ENCODE measurements at places on chromosomes 13 and 19.

GRCh38 chr19:8355631-8356402 lies 8.1 kb upstream of the ANGPTL4 start:
- DNase-seq, result no peak

GRCh38 chr19:15396436-15396835 lies 16.8 kb upstream of the AKAP8 start:
- DNase-seq, result no peak

GRCh38 chr19:48654299-48655059 lies 8.5 kb upstream of the CA11 start:
- DNase-seq, result no peak

DNA sequence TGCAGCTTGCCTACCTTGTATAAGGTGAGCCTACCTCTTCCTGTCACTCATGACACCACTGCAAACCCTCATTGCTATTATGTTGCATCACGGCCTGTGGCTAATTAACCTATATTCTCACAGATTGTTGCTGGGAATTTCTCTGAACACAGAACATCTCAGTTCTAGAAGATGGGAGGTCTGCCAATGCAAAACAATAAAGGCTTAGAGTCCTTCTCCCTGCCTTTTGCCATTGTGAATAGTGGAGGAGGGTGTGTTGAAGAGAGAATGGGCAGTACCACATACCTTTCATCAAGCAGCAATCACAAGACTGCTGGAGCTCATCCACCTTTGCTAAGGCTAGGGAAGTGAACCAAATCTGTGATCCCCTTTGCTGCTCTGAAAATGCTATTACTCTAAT lies 34.4 kb downstream of the WDFY2 start:
- no peak for DNase-seq

GRCh38 chr19:48735031-48735615 lies 5.3 kb downstream of the RASIP1 start:
- no peak for DNase-seq

- peak; percentile 43 for DNase-seq
Measured at GRCh38 chr19:4524808-4525562, 6.7 kb upstream of the PLIN4 start.

GRCh38 chr13:74554569-74555275 lies 420.5 kb upstream of the KLF12 start:
- DNase-seq, result no peak

DNA sequence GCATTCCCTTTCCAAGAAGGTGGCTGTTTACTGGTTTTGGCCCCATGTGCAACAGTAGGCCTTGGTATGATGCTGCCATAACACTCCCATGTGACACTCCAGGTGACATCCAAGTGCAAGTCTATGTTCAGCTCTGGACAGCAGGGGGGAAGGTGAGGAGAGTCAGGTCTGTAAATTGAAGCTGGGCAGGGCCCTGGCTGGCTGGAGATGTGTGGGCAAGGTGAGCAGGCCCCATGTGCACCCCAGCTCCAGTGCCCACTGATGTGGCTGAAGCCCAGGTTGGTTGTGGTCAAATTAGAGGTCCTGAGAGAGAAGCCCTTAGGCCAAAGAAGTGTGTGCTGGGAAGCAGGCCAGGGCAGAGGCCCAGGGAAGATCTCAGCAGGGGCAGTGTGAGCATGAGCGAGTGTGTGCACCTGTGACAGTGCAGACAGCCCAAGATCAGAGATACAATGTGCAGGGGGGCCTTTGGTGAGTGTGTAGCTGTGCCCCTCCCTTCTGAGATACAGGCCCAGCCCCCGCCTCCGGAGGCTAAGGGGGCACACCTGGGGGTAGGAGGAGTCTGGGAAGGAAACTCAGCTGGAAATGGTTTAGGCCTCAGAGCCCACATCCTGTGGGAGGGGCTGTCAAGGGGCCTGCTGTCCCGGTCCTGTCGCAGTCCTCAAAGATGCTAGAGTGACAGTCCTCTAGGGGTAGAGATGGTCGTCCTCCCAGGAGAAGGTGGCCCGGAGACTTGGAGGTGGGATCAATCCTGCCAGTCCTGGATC lies 18.6 kb downstream of the DEDD2 start:
- peak; percentile 91 for DNase-seq

- no peak for DNase-seq
Measured at GRCh38 chr19:47253467-47253881, 2.9 kb upstream of the CCDC9 start.

DNA sequence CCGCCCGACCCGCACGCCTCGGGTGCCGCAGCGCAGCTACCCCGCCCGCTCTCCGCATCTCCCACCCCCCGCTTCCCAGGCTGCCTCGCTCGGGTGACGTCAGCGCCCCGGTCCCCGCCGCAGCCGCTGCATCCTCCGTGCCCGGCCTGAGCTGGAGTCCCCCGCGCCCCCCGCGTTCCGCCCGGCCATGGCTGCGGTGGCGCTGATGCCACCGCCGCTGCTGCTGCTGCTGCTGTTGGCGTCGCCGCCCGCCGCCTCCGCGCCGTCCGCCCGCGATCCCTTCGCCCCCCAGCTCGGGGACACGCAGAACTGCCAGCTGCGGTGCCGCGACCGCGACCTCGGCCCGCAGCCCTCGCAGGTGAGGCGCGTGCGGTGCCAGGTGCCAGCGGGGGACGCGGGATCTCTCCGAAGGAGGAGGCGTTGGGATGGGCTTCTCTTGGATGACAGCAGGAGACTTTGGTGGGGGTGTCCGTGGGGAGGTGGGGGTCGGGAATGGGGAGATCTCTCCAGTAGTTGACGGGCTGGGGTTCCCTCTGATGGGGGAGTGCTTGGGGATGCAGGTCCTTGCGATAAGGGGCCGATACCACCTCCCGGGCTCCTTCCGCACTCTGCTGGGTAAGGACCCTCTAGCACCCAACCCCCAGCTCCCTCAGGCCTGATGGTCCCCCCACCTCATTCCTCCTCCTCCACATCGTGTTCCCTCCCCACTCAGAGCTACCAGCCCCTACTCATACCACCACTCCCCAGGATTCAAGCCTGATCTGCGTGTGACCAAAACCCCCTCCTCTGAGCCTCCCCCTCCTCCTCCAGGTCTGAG lies at the start of gene TMEM59L:
Gene TMEM59L (plus strand): TSS at position 99 of the 817 bp plus-strand sequence. CDS start 89 bp downstream, at position 188.
- DNase-seq, result peak; percentile 47

DNA sequence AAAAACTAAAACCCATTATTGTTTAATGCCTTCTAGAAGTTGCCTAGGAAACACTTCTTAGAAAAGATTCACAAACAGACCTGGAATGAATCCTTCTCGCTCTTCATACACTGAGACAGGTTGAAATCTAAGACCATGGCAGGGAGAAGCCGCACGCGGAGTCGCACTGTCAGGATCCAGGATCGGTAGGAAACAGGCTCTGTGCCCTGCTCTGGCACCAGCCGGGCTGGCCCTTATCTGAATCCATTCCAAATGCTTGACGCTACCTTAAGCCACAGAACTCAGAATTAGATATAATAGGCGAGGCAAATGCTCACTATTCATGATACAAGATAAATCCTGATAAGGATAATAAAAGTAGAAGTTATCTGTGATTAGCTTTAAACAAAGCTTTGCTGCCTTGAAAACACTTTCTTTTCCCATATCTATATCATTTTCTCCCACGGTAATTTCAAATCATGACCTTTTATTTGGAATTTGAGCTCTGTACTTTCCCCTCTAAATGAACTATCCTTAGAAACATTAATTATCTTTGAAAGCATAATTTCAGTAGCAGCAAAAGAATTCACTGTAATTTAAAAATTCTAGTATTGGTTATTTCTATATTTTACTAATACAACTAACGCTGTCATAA lies 385.6 kb downstream of the IRS2 start:
- DNase-seq, result no peak

GRCh38 chr19:8357007-8357521 lies 6.9 kb upstream of the ANGPTL4 start:
- no peak for DNase-seq

- DNase-seq, result no peak
Measured at GRCh38 chr13:39897636-39898035, 242.2 kb downstream of the COG6 start.

DNA sequence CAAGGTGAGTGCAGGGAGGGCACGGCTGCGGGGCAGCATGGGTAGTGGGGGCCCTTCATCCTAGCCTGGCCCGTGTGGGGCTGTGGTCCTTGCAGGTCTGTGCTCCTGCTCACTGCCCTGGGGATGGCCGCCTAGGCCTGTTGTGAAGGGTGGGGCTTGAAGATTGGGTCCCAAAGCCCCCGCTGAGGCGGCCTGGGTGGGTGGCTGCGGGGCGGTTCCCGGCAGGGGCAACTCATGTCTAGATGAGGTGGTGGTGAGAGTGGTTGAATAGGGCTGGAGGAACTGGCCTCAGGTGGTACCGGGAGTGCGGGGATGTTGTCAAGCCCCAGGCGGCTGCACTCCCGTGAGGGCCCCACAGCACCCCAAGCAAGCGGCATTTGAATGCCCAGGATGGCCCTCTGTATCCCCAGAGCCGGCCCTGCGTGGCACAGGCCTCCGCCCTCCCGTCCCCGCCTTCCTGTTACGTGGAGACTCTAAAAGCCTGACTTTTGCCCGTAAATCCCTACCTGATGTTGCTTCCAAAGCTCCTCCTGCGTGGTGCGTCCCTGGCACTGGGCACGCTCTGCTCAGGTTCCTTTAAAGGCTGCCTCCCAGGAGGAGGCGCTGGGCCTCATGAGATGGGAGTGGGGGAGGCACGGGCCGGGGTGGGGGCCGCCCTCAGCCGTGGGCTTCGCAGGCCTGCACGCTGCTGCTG lies 15.0 kb downstream of the SPPL2B start:
- no peak for DNase-seq

- no peak for DNase-seq
Measured at GRCh38 chr13:50406831-50407230, 391.6 kb downstream of the KCNRG start.

GRCh38 chr19:44866664-44867063 lies 20.6 kb downstream of the NECTIN2 start:
- DNase-seq, result no peak

- peak; percentile 81 for DNase-seq
Measured at GRCh38 chr19:40806423-40807146, 7.6 kb downstream of the EGLN2 start.

DNA sequence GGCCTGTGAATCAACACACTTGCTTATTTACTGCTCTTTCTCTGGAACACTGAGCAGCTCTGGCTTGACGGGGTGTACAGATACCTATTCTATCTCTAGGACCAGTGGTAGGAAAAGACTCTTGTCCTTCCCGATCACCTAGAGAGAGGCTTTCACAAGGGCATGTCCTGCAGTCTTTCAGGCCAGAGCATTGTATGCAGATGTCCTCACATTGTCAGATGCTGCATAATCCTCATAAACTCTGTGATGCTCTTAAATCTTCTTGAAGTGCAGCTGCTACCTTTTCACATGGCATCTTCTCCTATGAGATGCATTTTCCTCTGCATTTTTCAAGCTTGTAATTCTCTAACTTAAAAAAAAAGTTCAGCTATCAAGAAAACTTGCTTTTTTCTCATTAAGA lies 369.4 kb downstream of the OLFM4 start:
- DNase-seq, result no peak

- DNase-seq, result no peak
Measured at GRCh38 chr19:14779151-14779550, 791 bp upstream of the ADGRE2 start.

DNA sequence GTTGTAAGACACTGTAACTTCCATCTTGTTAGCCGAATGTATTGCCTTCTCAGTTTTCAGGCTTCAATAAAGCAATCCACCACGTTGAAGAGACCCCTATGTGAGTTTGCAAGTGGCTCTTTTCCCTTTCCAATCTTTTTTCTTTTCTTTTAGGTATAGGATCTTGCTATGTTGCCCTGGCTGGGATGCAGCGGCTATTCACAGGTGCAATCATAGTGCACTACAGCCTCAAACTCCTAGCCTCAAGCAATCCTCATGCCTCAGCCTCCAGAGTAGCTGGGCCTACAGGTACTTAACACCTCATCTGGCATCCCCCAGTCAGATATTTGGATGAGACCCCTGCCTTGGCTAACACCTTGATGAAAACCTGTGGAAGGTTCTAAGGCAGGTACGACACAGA lies 33.5 kb upstream of the FEM1A start:
- DNase-seq, result no peak

DNA sequence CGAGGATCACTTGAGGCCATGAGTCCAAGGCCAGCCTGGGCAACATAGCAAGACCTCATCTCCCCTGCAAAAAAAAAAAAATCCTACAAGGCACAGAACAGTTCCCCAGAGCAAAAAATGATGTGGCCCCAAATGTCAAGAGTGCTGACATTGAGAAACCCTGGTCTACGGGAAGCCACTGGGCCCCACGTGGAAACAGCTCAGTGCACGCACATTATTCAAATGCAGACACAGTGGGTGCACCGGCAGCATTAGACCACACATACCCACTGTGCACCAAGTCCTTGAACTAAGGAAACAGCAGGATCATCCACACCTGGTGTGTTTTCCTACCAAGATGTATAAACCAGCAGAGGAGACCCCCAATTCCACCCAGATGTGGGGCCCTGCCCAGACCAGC lies 35.0 kb upstream of the ADGRE5 start:
- no peak for DNase-seq

GRCh38 chr13:87878706-87879105 lies 207.5 kb downstream of the SLITRK5 start:
- no peak for DNase-seq

DNA sequence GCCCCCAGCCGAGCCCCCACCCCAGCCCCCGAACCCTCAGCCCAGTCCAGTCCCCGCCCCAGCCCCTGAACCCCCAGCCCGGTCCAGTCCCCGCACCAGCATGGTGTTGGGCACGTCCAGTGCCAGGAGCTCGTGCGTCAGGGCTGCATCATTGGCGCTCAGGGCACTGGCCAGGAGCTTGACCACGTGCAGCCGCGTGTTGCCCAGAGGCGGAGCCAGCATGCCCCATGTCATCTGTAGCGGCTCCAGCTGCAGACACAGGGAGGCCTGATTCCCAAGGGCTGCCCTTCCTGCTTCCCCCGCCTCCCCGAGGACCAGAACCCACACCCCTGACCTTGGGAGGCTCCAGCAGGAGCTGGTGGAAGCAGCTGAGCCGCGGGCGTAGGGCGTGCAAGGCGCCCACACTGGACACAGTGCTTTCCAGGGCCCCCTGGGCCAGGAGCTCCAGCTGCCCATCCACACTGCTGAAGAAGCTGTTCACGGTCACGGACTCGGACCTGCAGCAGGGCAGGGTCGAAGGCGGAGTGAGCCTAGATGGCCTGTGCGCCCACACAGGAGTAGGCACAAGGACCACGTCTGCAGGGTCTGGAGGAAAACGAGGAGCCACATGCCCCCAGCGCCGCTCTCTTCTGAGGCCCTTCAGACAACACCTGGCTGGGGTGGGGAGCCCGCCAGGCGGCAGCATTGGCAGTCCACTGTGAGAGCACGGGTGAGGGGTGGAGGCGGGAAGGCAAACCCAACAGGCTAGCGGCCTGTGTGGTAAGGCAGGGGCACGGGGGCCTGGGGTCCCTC lies 12.8 kb upstream of the TMEM86B start:
- no peak for DNase-seq

- no peak for DNase-seq
Measured at GRCh38 chr19:46080561-46080960, 39.8 kb upstream of the IGFL4 start.

All from CD8-positive, alpha-beta memory T cell (primary cell).